ENCODE measurements at places on chromosomes 2 and 18.

- H3K4me1 ChIP-seq: peaks cover 9% of the 10 kb centered on the region
- H3K27ac ChIP-seq: no peak overlapping the region
- no peaks in the 10 kb centered on the region for H3K36me3 ChIP-seq
- no peak overlapping the region for H3K4me3 ChIP-seq
- H3K27me3 ChIP-seq: no peaks in the 10 kb centered on the region
Measured at GRCh38 chr18:46273861-46274260, 169.7 kb downstream of the HAUS1 start.

GRCh38 chr18:394262-394986 is 106.1 kb downstream of the COLEC12 start:
- no peak overlapping the region for H3K27ac ChIP-seq
- H3K36me3 ChIP-seq: no peaks in the 10 kb centered on the region
- no peaks in the 10 kb centered on the region for H3K27me3 ChIP-seq

GRCh38 chr18:54860941-54861340 is 32.7 kb downstream of the RAB27B start:
- DNase-seq: no peak
- no peaks in the 10 kb centered on the region for H3K27me3 ChIP-seq
- no peak overlapping the region for H3K4me3 ChIP-seq
- H3K36me3 ChIP-seq: no peaks in the 10 kb centered on the region
- no peaks in the 10 kb centered on the region for H3K4me1 ChIP-seq

- H3K36me3 ChIP-seq: no peaks in the 10 kb centered on the region
- no peaks in the 10 kb centered on the region for H3K27me3 ChIP-seq
- no peak overlapping the region for H3K27ac ChIP-seq
Measured at GRCh38 chr2:12949406-12949805, 232.7 kb downstream of the TRIB2 start.

DNA sequence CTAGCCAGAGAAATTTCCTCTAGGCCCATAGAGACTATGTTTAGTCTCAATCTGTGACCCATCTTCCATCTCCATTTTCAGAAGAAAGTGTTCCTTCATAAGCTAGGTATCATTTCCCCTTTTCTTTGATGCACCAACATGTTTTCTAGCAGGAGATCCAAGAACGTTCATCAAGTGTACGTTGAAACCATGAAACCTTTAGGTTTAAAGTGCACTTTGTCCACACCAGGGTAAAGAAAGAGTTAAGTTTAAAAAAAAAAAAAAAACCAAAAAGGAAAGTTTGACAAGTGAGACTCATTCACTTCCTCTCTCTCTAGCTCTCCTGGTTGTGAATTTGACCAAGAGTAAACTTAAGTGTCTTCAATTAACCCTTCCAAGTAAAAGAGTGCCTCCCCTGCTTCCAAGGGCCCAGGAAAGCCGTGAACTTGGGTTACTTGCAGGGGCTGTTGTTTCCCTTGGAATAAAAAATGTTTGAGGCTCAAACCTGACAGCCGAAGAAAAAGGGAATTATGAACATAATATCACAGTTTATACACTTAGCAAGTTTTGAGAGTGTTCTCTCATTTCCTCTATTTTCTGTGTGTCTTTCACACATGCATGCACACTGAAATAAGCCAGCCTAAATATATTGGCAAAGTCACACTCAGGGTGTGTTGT is 56.7 kb downstream of the LBH start:
- H3K4me1 ChIP-seq: no peaks in the 10 kb centered on the region
- H3K27ac ChIP-seq: no peak overlapping the region
- H3K36me3 ChIP-seq: no peaks in the 10 kb centered on the region
- peaks cover 4% of the 10 kb centered on the region for H3K27me3 ChIP-seq
- DNase-seq: no peak

DNA sequence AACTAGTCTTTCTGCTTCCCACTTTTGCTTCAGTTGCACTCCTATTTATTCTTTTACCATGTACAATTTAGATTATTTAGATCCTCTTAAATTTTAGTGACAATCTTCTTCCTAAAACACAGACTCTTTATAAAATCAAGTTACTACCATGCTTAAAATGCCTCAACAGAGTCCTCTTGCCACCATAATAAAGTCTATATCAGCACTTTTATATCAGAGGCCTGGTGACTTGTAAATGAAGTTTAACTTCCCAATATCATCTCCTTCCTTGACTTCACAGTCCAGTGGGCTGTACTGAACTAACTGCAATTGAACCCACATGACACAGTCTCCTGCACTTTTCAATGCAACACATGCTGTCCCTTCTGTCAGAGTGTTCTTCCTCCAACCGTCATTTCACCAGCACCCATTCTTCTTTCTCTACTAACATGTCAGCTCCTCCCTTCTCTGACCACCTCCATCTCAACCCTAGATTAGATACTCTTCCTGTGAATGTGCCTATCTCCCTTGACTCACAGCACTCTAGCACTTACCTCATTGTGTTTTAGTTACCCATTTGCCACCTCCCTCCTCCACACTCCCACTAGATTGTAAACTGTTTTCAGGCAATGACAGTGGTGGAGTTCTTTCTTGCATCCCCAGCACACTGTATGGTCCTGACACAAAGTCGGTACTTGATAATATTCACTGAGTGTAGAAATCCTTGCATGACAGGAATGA is 414.9 kb downstream of the SATB2 start:
- no peak overlapping the region for H3K4me3 ChIP-seq
- H3K4me1 ChIP-seq: no peaks in the 10 kb centered on the region
- no peak overlapping the region for H3K27ac ChIP-seq

DNA sequence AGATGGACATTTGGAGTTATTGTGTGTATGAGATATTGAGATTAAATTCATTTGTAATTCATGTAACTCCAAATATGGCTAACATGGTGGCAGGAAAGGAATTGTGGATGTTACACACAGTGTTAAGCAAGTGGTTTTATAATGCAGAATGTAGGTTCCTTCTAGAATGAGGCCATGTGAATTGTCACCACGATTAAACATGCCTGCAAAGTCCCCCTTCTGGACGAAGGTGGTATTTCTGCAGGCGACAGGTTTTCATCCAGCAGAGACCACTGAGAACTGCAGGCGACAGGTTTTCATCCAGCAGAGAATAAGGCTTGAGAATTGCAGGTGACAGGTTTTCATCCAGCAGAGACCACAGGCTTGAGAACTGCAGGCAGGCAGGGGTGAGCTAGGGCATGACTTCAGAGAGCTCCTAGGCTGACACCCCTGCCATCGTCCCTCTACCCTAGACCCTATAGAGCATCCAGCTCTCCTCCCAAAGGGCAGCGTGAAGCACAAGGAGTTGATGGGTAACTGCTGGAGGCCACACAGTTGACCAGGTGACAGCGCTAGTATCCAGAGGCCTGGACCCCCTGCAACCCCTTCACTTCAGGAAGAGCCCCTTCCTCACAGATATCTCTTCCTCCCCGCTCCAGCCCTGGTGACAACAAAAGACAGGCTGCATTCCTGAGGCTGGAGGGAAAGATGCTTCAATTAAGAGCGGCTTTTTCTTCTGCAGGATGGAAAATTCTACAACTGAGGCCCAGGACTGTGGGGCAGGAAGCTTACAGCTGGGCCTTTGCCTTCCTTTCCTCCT is 175.8 kb downstream of the LOXHD1 start:
- H3K27me3 ChIP-seq: no peaks in the 10 kb centered on the region
- no peak for DNase-seq
- no peak overlapping the region for H3K4me3 ChIP-seq
- H3K36me3 ChIP-seq: no peaks in the 10 kb centered on the region

GRCh38 chr2:223832241-223832903 is 5.0 kb downstream of the AP1S3 start:
- peaks cover 4% of the 10 kb centered on the region for H3K4me1 ChIP-seq
- no peak for DNase-seq
- H3K4me3 ChIP-seq: no peak overlapping the region
- no peaks in the 10 kb centered on the region for H3K27me3 ChIP-seq

- peaks cover 22% of the 10 kb centered on the region for H3K36me3 ChIP-seq
- H3K27ac ChIP-seq: no peak overlapping the region
- no peak for DNase-seq
- no peaks in the 10 kb centered on the region for H3K4me1 ChIP-seq
- no peaks in the 10 kb centered on the region for H3K27me3 ChIP-seq
- no peak overlapping the region for H3K4me3 ChIP-seq
Measured at GRCh38 chr2:86480105-86480504, 38.9 kb downstream of the KDM3A start.

- no peak for DNase-seq
- no peaks in the 10 kb centered on the region for H3K36me3 ChIP-seq
- no peaks in the 10 kb centered on the region for H3K27me3 ChIP-seq
- no peaks in the 10 kb centered on the region for H3K4me1 ChIP-seq
- no peak overlapping the region for H3K27ac ChIP-seq
- no peak overlapping the region for H3K4me3 ChIP-seq
Measured at GRCh38 chr2:170533156-170533555, 182.0 kb upstream of the SP5 start.

DNA sequence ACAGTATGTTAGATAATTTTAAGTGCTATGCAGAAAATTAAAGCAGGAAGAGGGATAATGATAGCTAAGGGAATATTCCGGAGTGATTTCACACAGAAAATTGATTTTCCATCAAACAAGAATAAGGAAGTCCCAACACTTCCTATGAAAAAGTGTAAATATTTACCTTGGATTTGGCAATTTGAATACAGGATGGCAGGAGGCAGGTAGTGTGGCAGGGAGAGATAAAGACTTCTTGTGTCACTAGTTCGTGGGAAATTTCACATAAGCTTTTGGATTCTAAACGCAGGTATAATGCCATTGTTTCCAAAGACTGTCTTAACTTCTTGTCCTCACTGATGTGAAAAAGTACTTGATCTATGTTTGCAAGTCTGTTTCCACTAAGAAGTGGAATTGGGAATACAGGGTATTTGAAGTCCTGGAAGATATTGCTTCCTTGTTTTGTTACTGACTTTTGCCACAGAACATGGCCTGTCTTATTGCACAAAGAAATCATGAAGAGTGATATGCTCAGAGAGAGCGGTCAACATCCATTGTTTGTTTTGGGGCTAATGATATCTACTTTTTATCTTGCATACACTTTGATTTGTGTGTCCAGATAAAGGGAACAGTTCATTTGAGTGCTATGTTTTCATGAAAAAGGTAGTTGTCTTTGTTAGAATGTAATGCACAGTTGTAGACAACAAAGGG is 1216.1 kb upstream of the FAM98A start:
- H3K27me3 ChIP-seq: no peaks in the 10 kb centered on the region
- H3K4me1 ChIP-seq: no peaks in the 10 kb centered on the region
- H3K27ac ChIP-seq: no peak overlapping the region
- no peaks in the 10 kb centered on the region for H3K36me3 ChIP-seq

- H3K4me1 ChIP-seq: no peaks in the 10 kb centered on the region
- H3K27me3 ChIP-seq: no peaks in the 10 kb centered on the region
- no peaks in the 10 kb centered on the region for H3K36me3 ChIP-seq
Measured at GRCh38 chr2:188884046-188884445, 90.1 kb upstream of the COL3A1 start.

GRCh38 chr2:120631724-120632123 is 103.9 kb upstream of the GLI2 start:
- no peak for DNase-seq
- H3K27ac ChIP-seq: no peak overlapping the region
- H3K36me3 ChIP-seq: no peaks in the 10 kb centered on the region

- no peaks in the 10 kb centered on the region for H3K27me3 ChIP-seq
- no peak overlapping the region for H3K4me3 ChIP-seq
- no peaks in the 10 kb centered on the region for H3K36me3 ChIP-seq
Measured at GRCh38 chr2:241967467-241968144, 98.1 kb downstream of the RTP5 start.

DNA sequence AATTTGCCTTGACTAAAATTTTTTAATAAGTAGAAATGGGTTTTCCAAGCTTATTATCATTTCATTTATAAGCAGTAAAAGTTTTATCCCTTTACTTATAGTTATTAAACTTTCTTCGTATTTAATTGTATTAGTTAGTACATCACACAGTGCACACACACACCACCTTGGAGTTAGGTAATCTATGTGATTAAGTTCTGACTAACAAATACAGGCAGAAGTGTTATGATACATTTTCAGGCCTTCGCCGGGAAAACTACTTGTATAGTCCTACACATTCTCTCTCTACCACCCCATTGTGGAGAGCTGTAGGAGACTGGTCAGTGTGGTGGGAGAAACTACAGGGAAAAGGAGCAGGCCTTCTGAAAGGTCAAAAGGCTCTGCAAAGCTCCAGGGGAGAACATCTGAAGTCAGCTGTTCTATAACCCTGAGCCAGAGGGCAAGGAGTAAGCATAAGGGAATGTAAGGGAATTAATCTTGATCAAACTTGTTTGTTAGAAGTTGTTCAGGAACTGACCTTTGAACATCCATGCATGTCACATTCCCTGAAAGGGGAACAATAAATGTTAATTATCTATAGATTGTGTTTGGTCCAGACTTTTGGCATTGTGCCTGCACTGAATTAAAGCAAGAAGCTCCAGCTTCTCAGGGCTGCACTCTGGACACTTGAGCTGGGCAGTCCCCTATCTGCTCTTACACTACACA is 231.7 kb downstream of the FSIP2 start:
- no peak overlapping the region for H3K4me3 ChIP-seq
- H3K4me1 ChIP-seq: no peaks in the 10 kb centered on the region
- H3K27me3 ChIP-seq: no peaks in the 10 kb centered on the region
- H3K36me3 ChIP-seq: no peaks in the 10 kb centered on the region
